Head of caudate nucleus (tissue), 42 donors: ENCODE measurements at places on chromosomes 7 and 10.

GRCh38 chr10:62634576-62634975 lies 169.9 kb upstream of the ADO start:
- no peak for DNase-seq

DNA sequence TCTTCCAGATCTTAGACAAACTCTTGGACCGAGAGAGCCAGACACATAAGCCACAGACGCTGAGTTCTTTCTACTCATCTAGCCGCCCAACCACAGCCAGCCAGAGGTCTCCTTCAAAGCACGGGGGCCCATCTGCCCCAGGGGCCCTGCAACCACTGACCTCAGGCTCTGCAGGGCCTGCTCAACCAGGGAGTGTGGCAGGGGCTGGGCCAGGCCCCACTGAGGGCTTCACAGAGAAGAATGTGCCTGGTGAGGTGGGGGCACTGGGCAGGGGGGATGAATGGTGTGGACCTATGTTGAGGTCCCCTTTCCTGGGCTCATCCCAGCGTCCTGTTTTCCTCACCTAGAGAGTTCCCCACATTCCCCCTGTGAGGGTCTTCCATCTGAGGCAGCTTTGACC lies 11.4 kb downstream of the ZSWIM8 start:
- no peak for DNase-seq

- peak; percentile 64 for DNase-seq
Measured at GRCh38 chr10:69479240-69480067, 28.2 kb downstream of the TSPAN15 start.

- no peak for DNase-seq
Measured at GRCh38 chr7:134901389-134902020, 84.8 kb upstream of the AGBL3 start.

GRCh38 chr10:133278577-133279265 lies 2.1 kb upstream of the ADAM8 start:
- no peak for DNase-seq

- no peak for DNase-seq
Measured at GRCh38 chr10:35451151-35452016, 115.1 kb downstream of the CCNY start.

DNA sequence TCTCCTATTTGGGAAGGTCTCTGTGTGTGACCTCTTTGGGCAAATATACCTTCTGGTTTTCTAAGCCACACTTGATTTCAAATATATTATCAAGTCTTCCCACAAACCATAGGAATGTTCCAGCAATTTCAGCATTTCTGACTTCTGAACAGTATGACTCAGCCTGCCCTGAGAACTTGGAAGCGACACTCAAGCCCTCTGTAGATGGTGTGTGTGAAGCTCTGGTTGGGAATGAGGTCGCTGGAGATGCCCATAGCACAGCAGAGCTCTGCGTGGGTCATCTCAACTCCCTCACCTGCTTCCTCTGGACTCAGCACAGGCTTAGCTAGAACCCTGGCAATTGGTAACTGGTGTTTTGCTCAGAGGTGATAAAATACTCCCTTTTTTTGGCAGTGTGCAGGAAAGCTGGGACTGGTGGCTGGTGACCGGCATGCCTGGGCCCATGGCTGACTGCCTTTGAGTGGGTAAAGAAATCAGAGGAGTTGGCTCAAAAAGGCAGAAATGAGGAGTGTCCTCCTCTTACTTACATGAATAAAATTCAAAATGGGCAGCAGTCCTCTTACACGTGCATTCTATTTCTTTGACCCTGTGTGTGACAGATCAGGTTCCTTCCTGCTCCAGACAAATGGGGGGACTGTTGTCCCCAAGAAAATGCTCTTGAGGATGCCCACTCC lies 87.5 kb upstream of the NRP1 start:
- no peak for DNase-seq

GRCh38 chr10:77685432-77685831 lies 47.8 kb upstream of the KCNMA1 start:
- DNase-seq: no peak

- DNase-seq: no peak
Measured at GRCh38 chr10:117346574-117346973, 28.7 kb downstream of the PDZD8 start.

GRCh38 chr10:76736392-76736791 lies 901.2 kb downstream of the KCNMA1 start:
- DNase-seq: no peak

DNA sequence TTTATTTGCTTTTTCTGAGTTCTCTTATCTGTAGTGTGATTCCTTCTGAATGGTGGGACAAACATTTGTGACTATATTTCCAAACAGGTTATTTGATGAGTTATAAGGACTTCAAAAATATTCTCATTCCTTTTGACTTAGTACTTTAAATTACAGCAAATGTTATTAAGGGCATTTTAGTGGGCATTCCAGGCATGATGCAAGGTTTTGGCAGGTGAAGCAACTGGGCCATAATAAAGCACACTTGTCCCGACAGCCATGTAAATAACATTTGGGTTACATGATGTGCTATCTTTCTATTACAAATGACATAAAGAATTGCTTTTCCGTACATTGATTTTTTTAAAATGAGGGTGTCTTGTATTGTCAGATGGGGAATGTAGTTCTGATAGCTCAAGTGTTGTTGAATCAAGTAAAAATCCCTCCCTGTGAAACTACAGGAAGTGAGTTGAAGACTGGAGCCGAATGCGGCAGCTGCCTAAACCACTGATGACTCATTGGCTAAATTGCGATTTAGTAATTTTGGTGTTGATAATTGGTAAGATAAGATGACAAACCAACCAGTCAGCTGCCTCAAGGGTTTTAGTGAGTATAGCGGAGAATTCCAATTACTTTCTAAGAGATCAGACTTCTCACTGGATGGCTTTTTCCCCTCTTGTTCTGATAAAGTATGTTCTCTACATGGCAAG lies 231.3 kb upstream of the NPY start:
- DNase-seq: no peak

DNA sequence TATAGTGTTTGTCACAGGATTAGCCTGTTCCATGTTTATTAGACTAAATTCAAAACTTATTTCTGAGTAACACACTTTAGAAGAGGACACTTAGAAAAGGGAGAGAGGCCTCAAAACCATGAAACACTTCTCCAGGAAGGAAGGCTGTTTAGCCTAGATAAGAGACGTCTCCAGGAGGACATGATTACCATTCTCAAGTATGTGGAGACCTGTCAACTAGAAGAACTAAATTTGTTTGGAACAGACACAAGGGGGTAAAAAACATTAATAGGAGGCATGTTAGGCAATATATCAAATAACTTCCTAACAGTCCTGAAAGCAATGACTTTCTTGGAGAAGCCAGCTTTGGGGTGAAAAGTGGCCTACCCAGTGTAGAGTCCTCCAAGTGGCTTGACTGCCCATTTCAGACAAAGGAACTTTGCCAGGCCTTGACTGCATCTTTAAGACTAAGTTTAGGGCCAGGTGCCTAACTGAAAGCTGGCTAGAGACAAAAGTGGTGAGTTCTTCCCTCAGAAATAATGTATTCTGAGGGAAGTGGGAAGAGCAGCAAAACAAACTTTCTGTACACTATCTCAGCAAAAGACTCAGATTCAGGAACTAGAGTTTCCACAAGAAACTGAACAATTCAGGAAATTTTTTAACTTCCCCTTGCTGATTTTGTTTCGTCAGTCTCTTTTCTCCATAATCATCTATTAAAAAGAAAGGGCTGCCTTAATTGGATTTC lies 11.8 kb downstream of the NCOA4 start:
- no peak for DNase-seq
